ENCODE measurements at places on chromosomes 7 and 10.

GRCh38 chr10:18140957-18141845, 977 bp downstream of the CACNB2 start:
- DNase-seq: no peak

DNA sequence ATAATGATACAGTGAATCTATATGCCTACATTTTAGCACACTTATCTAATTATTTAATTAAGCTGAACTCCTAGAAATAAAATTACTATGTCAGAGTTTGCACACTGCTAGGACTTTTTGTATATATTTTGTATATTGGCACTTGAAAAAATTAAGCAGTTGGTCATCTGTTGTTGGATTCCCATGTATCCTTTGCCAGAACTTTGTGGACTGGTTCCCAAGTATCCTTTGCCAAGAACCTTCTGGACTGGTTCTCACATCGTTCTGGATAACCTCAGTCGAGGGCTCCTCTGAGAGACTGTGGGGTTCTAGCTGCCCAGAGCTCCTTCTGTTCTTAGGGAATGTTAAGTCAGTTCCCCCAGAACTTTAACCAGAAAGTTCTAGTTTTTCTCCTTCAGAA, 108.8 kb upstream of the IFRD1 start:
- DNase-seq: no peak

GRCh38 chr10:86345859-86346798, 20.5 kb downstream of the GRID1 start:
- DNase-seq: no peak

DNA sequence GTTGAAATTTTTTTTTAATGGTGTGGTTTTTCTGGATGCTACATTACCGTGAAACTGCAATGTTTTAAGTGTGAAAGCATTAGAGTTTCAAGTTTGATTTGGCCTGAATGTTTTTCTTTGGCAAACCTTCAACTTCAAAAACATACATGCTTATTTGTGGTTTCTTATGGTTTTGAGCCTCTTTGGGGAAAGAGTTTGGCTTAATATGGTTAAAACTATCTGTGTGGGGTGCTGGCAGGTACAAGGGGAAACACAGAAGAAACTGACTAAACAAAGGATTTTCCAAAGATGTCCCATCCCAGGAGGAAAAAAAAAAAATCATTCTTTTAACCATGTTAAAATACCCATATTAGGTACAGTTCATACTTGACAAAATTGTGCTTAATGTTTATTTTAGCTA, 121.1 kb downstream of the HGF start:
- DNase-seq: no peak

GRCh38 chr7:27399791-27400567, 157.4 kb downstream of the EVX1 start:
- no peak for DNase-seq

GRCh38 chr10:186911-187310, 51.7 kb downstream of the ZMYND11 start:
- no peak for DNase-seq

- no peak for DNase-seq
Measured at GRCh38 chr7:142811154-142811737, 40.5 kb downstream of the PRSS2 start.

DNA sequence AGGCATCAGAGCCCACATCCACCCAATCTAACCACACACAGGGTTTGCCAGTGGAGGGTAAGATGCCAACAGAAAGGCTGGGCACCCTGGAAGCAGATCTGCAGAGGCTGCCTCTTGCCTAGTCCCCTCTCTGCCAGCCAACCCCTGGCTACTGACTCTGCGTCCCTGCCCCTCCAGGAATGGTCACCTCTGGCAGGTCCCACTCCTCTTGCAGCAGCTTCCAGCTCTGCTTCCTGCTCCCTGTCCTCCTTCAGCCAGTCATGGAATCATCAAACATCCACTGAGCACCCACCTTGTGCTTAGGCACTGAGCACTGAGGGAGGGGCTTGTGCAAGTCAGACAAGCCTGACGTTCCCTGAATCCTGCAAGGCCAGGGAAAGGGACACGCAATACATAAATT, 20.1 kb upstream of the HABP2 start:
- DNase-seq: no peak

- DNase-seq: no peak
Measured at GRCh38 chr7:127889677-127890076, 141.6 kb downstream of the LRRC4 start.

DNA sequence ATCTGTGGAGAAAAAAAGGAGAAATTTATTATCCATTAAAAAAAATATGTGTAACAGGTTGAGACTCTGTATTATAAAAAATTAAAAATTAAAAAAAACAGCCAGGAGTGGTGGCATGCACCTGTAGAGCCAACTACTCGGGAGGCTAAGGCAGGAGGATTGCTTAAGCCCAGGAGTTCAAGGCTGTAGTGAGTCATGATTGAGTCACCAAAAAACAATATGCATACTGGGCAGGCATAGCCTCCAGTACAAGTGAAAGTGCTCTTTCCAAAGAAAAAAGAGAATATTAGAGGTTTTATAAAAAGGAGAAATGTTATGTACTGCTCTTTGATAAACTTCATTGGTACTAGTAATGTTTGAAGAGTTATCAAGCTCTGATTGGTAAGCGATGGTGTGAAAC, 647.1 kb upstream of the ZWINT start:
- DNase-seq: no peak

DNA sequence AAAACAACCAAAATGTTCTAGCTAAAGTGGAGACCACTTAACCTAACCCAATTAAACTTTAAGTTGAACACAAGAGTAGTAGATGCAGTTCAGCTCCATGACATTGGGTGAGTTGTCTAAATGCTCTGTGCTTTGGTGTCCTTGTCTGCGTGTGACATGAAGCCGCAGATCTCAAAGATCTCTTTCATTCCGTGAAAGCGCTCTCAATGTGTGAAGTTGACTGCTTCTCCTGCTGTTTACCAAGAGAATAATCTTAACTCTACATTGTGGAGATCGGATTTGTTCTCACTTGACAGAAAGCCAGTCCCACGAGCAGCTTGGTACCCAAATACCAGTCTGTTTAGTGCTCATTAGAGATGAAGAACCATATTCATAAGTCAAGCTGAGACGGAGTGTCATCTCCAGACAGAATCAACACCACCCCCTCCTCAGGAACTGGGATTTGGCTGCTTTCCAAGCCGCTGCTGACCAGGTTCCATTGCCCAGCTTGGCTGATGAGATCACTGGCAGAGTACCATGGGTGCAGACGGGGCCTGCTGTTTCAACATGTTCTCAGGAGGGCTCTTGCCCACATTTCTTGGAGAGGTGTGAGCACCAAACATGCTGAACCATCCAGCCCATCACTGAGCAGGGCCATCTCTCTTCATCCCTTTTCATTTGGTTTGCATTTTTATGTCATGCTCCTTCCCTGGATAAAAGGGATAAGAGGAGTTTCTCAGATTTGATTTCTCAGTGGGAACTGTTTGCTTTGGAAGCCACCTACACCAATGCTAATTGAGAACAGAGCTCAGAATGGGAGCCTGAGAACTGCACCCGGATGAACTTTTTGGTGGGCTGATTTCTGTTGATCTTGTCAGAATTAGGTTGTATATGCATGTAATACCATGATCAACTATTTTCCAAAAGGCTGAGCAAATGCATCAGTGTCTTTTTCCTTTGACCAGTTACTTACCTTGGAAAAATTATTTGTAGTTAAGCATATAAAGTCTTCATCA, 95.8 kb upstream of the AGBL3 start:
- DNase-seq: no peak

GRCh38 chr7:155192961-155193640, 104.6 kb upstream of the INSIG1 start:
- no peak for DNase-seq
